Suprapubic skin (tissue), 4 donors: ENCODE measurements at places on chromosomes 3 and 15. TPM values are rescaled to one million over a fixed set of nuclear protein-coding genes. Genes with fewer than 3 reads are reported as not detected.

Gene SLC28A2
- not detected for total RNA-seq

Gene ARF4
- 72.1 TPM for total RNA-seq

Gene RAB6B
- total RNA-seq: 0.93 TPM

Gene GPR160
- total RNA-seq: 3.3 TPM

Gene ZPLD1
- 0.38 TPM for total RNA-seq

Gene ZNF80
- not detected for total RNA-seq

Gene SLC51A
- total RNA-seq: not detected

Gene STRA6
- 0.39 TPM for total RNA-seq

Gene CCR8
- not detected for total RNA-seq

Gene LRRC31
- not detected for total RNA-seq
